ENCODE measurements at places on chromosomes 11 and 22.
A peak's percentile ranks its signal among the peaks of the same experiment; 100 is the strongest.

GRCh38 chr11:58867556-58867955 is 23.1 kb upstream of the GLYATL2 start:
- DNase-seq, result no peak

GRCh38 chr11:66570850-66571180 is 2.4 kb upstream of the CTSF start:
- DNase-seq, result no peak

DNA sequence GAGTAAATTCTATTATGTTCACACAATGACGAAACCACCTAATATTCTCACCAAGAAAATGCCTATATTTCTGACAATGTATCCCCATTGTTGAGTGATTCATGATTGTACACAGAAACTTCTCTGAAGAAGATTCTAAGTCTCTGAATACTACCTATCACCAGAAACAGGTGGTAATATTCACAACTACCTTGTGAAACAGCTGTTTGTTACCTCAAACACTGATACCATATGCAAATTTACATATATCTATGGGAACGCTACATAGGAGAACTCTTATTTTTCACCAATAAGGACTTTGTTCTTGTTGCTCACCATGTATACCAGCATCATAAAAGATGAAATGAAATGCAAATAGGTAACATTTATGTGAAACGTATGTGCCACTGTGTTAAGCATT is 59.3 kb downstream of the PDGFD start:
- DNase-seq, result no peak

DNA sequence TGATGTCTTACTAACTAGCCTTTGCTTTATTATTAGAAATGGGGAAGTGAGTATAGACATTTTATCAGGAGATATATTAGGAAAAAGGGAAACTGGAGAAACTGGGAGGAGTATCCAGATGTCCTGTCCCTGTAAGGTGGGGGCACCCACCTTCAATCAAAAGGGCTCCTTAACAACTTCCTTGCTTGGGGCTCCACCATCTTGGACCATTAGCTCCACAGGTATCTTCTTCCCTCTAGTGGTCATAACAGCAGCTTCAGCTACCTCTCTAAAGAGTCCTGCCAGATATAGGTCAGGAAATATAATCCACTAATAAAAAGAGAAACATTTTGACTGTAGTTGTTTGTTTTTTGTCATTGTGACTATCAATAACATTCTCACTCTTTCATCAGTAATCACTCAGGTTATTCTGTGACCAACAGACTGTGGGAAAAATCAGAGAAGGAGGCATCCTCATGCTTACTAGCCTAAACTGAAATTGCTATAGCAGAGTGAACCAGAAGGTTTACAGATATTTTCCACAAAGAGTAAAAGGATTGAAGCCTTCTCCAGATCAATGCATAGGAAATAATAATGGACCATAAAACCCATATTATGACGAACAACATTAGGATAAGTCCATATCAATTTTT is 10.4 kb downstream of the OR51B4 start:
- DNase-seq, result peak; percentile 88

Measured in hematopoietic multipotent progenitor cell treated with erythropoietin and hydrocortisone succinate and interleukin-3 and kit ligand, for 4 days (in vitro differentiated cells).